ENCODE measurements at places on chromosomes 16 and 17.

GRCh38 chr17:79803997-79804855 is 7.3 kb upstream of the CBX8 start:
- DNase-seq: no peak

- DNase-seq: peak; percentile 88
Observed at GRCh38 chr17:45247429-45248131, 14.3 kb downstream of the SPATA32 start.

GRCh38 chr16:531494-532125 is 4.1 kb downstream of the CAPN15 start:
- DNase-seq: no peak

- no peak for DNase-seq
Observed at GRCh38 chr17:67279115-67279514, 34.1 kb upstream of the HELZ start.

GRCh38 chr17:3974980-3975379 is 10.7 kb upstream of the ATP2A3 start:
- no peak for DNase-seq

- no peak for DNase-seq
Observed at GRCh38 chr16:9763505-9763904, 418.7 kb downstream of the GRIN2A start.

- DNase-seq: no peak
Observed at GRCh38 chr16:11614587-11615175, 28.0 kb upstream of the LITAF start.

DNA sequence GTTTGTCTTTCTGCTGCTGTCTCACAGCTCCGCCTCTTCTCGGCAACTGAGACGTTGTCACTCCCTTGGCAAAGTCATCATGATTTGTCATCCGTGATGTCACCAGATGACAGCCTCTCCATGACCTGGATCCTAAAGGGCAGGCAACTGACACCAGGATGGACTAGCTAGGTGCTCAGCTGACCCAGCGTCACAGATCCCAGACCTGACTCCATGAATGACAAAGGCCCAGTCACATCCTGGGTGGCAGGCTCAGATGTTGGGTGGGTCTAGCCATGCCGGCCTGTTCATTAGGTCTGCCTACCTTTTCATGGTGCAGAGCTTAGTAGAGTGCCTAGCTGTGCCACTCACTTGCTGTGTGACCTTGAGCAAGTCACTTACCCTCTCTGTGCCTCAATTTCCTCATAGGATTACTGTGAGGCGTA is 3.8 kb upstream of the TMEM238L start:
- DNase-seq: no peak

DNA sequence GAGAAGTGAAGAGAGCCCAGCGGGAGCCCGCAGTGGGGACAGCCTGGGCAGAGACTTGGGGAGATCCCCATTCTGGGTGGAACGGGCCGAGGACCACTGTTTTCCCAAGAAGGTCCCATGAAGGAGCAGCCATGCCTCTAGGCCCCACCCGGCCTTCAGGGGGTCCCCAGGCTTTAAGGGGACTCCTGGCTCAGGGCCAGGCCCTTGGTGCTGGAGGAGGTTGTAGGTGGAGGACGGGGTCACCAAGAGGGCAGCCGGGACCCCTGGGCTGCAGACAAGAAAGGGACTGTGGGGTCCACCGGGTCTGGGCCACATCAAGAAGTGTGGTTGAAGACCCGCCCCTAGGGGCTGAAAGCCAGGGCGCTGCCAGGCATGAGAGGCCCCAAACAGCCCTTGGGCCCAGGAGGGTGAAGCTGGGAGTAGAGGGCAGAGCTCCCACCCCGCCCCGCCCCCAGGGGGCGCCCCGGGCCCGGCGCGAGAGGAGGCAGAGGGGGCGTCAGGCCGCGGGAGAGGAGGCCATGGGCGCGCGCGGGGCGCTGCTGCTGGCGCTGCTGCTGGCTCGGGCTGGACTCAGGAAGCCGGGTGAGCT is at the start of gene PRSS21:
PRSS21 (plus strand) TSS at position 487 of the 589 bp plus-strand sequence; CDS start at position 519, 32 bp downstream.
- DNase-seq: no peak

- no peak for DNase-seq
Observed at GRCh38 chr16:53069772-53070171, 15.0 kb downstream of the CHD9 start.

DNA sequence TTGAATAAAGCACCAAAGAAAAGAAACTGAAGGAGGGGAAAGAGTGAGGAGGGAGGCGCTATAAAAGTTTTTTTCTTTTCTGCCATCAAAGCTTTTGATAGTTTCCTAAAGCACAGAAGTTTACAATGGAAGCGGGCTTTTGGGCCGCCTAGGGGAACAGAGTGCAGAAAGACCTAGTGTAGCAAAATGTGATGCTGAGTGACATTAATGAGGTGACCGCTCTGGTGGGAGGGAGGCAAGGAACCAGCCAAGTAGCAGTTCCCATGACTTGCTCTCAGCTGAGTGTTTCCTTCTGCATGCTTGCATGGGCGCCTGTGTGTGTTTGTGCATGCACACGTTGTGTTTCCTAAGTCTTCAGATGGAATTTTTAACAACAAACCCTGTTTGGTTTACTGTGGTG is 15.5 kb downstream of the MSI2 start:
- DNase-seq: no peak

DNA sequence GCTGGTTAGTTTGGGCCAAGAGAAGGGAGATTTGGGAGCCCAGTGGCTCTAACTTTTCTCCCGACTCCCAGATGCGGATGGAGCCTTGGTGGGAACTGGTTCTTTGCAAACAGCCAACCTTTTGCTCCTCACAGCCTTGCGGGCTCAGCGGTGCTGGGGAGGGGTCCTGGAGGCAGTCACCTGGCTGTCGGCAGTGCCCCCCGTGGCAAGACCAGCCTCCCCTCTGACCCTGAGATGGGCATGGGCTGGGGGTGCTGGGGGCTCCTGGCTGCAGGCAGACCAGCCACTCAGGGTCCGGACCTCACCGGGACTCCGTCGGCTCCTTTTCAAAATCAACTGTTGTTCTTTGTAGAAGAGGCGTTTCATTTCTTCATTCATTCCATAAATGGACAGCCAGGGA is 21.7 kb upstream of the GSE1 start:
- no peak for DNase-seq

- DNase-seq: no peak
Observed at GRCh38 chr16:88570691-88571092, 489 bp downstream of the ZC3H18 start.

- DNase-seq: no peak
Observed at GRCh38 chr17:11554042-11554441, 44.2 kb upstream of the DNAH9 start.

DNA sequence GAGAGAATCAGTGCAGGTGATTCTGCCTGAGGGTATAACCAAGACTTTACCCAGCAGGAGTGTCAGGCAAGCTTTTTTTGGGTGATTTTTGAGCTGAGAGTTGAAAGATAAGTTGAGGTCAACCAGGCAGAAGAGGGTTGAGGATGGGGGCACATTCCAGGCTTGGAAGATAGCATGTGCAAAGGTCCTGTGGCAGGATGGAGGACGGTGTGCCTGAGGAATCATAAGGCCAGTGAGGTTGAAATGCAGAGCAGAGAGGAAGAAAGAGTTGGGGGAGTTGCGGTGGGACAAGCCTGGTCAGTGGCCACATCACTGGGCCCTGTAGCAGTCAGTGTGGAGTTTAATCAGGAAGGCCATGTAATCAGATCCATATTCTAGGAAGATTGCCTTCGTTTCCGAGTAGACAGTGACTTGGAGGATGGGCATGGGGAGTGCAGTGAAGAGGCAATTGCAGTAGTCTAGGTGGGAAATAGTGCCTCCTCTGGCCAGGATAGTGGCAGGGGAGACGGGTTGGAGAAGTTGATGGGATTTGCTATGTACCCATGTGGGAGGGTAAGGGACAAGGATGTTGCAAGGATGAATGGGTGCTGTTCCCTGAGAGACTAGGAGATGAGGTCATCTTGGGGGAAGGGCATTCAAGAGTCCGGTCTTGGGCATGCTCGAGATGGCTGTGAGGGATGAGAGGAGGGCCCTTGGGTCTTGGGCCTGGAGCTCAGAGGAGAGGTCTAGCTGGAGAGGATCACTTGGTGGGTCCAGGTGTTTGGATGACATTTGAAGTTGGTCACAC is 3.9 kb downstream of the PLEKHG4 start:
- no peak for DNase-seq

GRCh38 chr17:27390540-27390939 is 65.7 kb upstream of the KSR1 start:
- no peak for DNase-seq

DNA sequence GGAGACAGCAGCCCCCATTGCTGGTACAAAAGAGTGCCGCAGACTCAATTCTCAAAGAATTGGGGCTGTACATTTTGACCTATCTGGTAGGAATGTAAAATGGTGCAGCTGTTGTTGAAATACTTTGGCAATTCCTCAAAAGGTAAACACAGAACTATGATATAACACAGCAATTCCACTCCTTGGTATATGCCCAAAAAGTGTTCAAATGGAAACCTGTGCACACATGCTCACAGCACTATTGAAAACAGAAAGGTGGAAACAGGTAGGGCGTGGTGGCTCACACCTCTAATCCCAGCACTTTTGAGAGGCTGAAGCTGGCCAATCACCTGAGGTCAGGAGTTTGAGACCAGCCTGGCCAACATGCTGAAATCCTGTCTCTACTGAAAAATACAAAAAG is 34.7 kb downstream of the ANKRD11 start:
- DNase-seq: no peak

DNA sequence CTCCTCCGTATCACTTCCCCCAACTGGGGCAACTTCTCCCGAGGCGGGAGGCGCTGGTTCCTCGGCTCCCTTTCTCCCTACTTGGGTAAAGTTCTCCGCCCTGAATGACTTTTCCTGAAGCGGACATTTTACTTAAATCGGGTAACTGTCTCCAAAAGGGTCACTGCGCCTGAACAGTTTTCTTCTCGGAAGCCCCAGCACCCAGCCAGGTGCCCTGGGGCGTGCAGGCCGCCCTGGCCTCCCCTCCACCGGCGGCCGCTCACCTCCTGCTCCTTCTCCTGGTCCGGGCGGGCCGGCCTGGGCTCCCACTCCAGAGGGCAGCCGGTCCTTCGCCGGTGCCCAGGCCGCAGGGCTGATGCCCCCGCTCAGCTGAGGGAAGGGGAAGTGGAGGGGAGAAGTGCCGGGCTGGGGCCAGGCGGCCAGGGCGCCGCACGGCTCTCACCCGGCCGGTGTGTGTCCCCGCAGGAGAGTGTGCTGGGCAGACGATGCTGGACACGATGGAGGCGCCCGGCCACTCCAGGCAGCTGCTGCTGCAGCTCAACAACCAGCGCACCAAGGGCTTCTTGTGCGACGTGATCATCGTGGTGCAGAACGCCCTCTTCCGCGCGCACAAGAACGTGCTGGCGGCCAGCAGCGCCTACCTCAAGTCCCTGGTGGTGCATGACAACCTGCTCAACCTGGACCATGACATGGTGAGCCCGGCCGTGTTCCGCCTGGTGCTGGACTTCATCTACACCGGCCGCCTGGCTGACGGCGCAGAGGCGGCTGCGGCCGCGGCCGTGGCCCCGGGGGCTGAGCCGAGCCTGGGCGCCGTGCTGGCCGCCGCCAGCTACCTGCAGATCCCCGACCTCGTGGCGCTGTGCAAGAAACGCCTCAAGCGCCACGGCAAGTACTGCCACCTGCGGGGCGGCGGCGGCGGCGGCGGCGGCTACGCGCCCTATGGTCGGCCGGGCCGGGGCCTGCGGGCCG is 1.6 kb downstream of the HIC1 start:
- no peak for DNase-seq

DNA sequence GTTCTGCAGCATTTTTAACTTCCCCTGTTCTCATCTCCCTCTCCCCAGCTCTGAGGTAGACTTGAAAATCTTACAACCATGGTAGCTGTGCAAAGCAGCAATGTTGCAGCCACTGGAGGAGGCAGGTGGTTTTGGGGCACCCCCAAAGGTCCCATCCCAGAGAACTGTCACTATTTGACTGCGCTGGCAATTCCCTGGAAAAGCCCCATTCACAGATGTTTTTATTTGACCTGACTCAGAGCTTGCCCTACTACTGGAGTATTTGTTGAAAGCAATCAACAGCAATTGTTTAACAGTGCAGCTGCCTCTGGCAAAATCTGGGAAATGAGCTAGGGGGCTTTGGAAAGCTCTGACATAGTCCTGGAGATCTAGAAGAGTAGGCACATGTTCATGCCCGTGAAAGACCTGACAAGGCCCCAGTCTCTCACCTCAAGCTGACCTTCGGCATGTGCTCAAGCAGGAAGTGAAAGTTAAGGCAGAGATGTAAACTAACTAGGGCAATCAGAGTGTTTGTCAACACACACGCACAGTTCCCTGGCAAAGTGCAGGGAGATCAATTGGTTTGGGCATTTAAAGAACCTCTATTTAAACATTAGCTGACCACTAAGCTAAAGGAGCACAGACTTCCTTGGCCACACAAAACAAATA is 19.7 kb upstream of the PIK3R5 start:
- no peak for DNase-seq

DNA sequence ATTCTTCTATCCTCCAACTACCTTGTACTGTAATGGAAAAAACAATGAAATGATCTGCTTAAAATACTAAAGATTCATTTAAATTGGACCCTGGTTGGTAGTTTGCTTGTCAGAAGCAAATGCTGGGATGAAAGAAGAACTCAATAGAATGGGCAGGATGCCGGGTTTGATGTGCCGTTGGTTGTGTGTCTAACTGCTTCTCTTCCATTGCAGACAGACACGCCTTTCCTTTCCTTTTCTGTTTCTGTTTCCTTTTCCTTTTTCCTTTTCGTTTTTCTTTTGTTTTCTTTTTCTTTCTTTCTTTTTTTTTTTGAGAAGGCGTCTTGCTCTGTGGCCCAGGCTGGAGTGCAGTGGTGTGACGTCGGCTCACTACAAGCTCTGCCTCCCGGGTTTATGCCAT is 64.6 kb downstream of the PLCG2 start:
- no peak for DNase-seq

- DNase-seq: no peak
Observed at GRCh38 chr16:57536306-57537193, at the start of gene CCDC102A. CCDC102A (minus strand) TSS chr16:57536571; CDS start chr16:57529177, 7,394 bp downstream.

- no peak for DNase-seq
Observed at GRCh38 chr17:7855660-7856010, 769 bp downstream of the TMEM88 start.

- DNase-seq: no peak
Observed at GRCh38 chr17:81198826-81199481, 23.8 kb downstream of the CEP131 start.

GRCh38 chr16:77043076-77043475 is 147.9 kb upstream of the MON1B start:
- DNase-seq: no peak

DNA sequence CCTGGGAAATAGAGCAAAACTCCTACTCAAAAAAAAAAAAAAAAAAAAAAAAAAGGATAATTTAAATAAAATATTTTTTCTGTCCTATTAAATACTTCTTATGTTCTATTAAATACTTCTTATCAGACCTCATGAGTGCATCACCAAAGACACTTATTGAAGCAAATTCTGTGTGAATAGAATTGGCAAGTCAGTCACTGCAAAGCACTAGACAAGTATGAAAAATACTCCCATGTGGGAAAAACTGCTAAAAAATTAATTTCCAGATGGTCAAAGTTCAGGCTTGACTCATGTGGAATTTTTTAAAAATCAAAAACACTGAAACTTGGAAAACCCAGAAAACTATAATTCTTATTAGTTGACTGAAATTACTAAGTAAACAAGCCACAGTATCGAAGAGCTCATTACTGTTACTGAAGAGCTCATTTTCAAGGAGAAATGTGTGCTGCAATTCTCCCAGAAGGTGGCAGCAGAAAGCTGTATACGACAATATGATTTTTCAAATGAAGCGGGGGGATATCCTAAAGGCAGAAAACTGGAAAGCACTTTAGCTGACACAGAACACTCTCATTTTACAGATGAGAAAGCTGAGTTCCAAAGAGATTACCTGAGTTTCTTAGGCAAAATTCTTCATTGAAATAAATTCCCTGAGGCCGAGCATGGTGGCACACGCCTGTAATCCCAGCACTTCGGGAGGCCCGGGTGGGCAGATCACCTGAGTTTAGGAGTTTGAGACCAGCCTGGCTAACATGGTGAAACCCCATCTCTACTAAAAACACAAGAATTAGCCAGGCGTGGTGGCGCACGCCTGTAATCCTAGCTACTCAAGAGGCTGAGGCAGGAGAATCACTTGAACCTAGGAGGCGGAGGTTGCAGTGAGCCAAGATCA is 15.9 kb upstream of the FBXO47 start:
- peak; percentile 52 for DNase-seq

Measured in NCI-H2081 treated with DMSO at 0.1 percent for 48 hours (cell line).